Naive thymus-derived CD8-positive, alpha-beta T cell (primary cell): ENCODE measurements at places on chromosomes 4 and X. TPM values are rescaled to one million over a fixed set of nuclear protein-coding genes. Genes with fewer than 3 reads are reported as not detected.

TKTL2 gene
- not detected for polyA plus RNA-seq

HSFX2 gene
- not detected for polyA plus RNA-seq

SLC6A14 gene
- not detected for polyA plus RNA-seq

KIF4A gene
- polyA plus RNA-seq: not detected

NAP1L2 gene
- polyA plus RNA-seq: 1.2 TPM

- H3K36me3 ChIP-seq: peaks cover 8% of the 10 kb centered on the region
- no peaks in the 10 kb centered on the region for H3K27me3 ChIP-seq
- DNase-seq: no peak
- H3K4me1 ChIP-seq: no peaks in the 10 kb centered on the region
These were observed 23.7 kb downstream of the CDS1 start for GRCh38 chr4:84606645-84607044.

DNA sequence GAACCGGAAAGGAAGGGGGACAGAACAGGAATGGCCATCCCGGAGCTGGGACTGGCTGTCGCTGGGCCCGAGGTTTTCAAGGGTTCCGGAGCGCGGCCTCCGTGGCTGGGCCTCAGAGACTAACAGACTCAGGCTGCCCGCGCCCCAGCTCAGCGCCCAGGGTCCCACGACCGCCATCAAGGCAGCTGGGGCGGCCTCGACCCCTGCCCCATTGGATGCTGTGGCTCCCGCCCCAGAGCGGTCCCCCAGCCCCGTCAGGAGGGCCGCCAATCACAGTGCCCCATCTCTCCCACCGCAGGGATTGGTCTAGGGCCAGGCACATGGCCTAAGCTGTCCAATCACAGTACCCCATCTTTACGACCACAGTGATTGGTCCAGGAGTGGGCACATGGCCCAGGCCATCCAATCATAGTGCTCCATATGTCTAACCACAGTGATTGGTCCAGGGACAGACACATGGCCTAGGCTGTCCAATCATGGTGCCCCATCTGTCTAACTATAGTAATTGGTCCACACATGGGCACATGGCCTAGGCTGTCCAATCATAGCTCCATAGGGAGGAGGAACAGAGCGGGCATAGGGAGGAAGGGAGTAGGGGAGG lies 105.3 kb upstream of the NKX1-1 start:
- peak overlapping the region; percentile 91 for H3K27ac ChIP-seq
- no peak for DNase-seq
- no peaks in the 10 kb centered on the region for H3K36me3 ChIP-seq
- peaks cover 21% of the 10 kb centered on the region for H3K27me3 ChIP-seq
- H3K4me3 ChIP-seq: no peak overlapping the region

DNA sequence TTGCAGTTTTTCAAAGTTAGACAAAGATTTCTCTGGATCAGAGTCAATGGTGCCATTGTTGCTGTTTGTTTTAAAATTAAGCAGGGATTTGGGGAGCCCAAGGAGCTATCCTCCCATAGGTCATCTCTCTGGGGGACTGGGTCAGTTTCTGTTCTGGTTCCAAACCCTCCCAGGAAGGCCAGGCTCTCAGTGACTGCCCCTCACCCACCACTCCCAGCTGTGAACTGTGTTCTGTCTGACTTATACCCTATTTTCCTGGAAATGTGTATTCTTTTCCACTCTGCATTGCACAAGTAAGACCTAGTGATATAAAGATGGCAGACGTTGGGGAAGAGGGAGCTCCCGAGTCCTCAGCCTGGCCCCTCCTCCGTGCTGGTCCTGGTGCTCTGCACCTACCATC lies 65.8 kb downstream of the NHS start:
- H3K4me3 ChIP-seq: no peak overlapping the region
- H3K27me3 ChIP-seq: peaks cover 1% of the 10 kb centered on the region
- no peak for DNase-seq
- H3K27ac ChIP-seq: no peak overlapping the region
- H3K4me1 ChIP-seq: no peaks in the 10 kb centered on the region

DNA sequence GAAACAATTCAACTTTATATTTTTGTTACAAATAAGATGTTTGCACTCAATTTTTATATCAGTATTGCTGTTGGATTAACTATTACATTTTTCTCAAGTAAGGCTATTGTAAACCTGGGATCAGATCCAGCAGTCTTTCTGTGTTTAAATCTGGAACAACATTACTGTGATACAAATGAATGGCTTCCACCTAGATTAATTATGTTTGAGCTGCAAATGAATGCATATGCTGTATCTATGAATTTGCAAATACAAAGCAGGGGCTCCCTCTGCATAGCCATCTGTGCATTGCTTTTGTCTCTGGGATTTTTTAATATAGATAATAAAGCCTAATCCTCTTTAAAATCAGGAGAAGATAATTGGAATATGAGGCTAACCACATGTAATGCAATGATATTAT lies 69.8 kb upstream of the NEIL3 start:
- no peak overlapping the region for H3K4me3 ChIP-seq
- H3K27ac ChIP-seq: no peak overlapping the region
- H3K4me1 ChIP-seq: no peaks in the 10 kb centered on the region
- DNase-seq: no peak
- H3K36me3 ChIP-seq: no peaks in the 10 kb centered on the region
- no peaks in the 10 kb centered on the region for H3K27me3 ChIP-seq

DNA sequence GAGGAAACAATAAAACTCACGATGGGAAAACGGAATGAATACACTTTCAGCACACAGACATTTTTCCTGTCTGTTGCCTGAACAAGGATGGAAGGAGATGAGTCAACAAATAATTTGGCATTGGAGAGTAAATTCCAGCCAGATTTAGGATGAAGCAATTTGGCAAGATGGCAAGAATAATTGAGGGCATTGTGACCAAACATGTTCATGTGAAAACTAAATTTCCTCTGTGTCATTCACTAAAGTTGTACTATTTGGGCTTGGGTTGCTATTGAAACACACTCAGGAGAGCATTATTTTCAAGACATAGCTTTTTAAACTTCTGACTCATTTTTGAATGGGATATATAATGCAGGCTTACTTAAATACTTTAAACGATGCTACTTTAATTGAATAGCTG lies 1614.4 kb downstream of the PCDH19 start:
- H3K36me3 ChIP-seq: no peaks in the 10 kb centered on the region
- H3K4me1 ChIP-seq: no peaks in the 10 kb centered on the region
- H3K27me3 ChIP-seq: no peaks in the 10 kb centered on the region

DNA sequence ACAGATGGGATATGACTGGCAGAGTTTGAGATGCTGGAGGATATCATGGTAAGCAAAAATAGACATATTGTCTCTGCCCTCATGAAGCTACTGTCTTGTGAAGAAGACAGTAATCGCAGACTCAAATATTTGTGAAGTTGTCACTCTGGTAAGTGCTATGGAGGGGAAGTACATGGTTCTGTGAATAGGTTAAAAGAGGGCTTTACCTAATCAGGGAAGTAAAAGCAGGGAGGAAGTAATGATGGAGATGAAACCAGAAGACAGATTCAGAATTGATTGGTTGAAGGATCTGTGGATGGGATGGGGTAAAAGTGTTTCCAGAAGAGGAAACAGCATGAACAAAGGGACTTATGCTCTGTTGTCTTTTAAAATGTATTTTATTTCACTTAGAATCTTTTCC lies 19.3 kb upstream of the MAGED1 start:
- H3K27me3 ChIP-seq: no peaks in the 10 kb centered on the region
- H3K36me3 ChIP-seq: no peaks in the 10 kb centered on the region
- H3K27ac ChIP-seq: no peak overlapping the region
- no peak overlapping the region for H3K4me3 ChIP-seq
- DNase-seq: no peak

GRCh38 chrX:155900765-155901164 lies 19.6 kb downstream of the VAMP7 start:
- H3K27ac ChIP-seq: no peak overlapping the region
- no peaks in the 10 kb centered on the region for H3K4me1 ChIP-seq
- H3K27me3 ChIP-seq: no peaks in the 10 kb centered on the region

DNA sequence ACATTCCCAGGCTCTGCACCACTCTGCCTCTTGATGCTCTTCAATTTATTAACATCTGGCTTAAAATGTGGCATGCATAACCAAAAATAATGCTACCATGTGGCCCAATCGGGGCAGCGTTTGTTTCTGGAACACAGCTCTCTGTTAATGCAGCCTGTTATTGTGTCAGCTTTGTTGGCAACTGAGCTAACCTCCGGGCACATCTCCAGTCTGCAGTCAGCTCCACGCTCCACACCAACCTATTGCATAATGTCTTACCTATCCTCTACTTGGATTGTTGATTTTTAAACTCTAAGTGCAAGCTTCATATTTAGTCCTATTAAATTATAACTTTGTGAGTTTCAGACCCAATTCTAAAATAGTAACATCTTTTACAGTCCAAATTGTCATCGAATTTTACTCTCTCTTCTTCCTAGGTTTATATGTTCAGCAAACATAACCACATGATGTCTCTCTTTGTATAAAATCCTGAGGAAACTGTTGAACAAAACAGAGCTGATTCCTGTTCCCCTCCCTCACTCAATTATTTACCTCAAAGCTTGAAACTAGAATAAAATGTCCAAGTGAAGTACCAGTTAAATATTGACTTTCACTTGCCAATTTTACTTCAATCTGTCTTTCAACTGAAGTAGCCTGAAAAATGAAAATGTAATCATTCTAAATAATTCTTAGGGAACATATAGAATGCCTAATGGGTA lies 92.2 kb upstream of the RAPGEF2 start:
- no peaks in the 10 kb centered on the region for H3K36me3 ChIP-seq
- no peak for DNase-seq
- H3K4me3 ChIP-seq: no peak overlapping the region
- peaks cover 2% of the 10 kb centered on the region for H3K4me1 ChIP-seq
- H3K27ac ChIP-seq: no peak overlapping the region

DNA sequence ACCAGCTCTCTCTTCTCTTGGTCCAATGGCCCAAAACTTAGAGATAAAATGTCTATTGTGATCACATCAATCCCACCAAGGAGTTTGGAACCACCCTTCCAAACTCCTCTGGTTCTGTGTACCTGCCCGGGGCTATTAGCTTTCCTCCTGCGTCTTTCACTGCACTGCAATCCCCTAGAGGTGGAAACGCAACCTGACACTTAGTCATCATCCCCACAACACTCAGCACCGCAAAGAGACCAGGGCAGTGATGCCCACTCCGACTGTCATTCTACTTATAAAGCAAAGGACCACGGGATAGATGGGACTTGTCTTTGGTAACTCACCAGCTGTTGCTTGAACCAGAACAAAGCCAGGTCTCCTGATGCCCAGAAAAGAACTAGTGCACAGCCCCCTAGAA lies 22.0 kb downstream of the AFAP1 start:
- no peaks in the 10 kb centered on the region for H3K27me3 ChIP-seq
- no peaks in the 10 kb centered on the region for H3K36me3 ChIP-seq
- H3K27ac ChIP-seq: no peak overlapping the region
- no peak for DNase-seq
- peaks cover 26% of the 10 kb centered on the region for H3K4me1 ChIP-seq
